A549 treated with dexamethasone at 1 μM for 4 hours (cell line): ENCODE measurements at places on chromosomes 3 and 15. TPM values are rescaled to one million over a fixed set of nuclear protein-coding genes. Genes with fewer than 3 reads are reported as not detected.

TTC23 gene
- total RNA-seq: 7.7 to 12.6 TPM (median 11.3 TPM) in 5 replicates

PROK2 gene
- not detected in 5 replicates for total RNA-seq

CEP152 gene
- total RNA-seq: 3.3 to 4.0 TPM (median 3.5 TPM) in 5 replicates

GOLGA8T gene
- total RNA-seq: 1.1 to 1.9 TPM (median 1.6 TPM) in 5 replicates

THAP10 gene
- 4.1 to 5.6 TPM (median 4.7 TPM) in 5 replicates for total RNA-seq

RARB gene
- total RNA-seq: 6.8 to 16.5 TPM (median 11.8 TPM) in 5 replicates

MYZAP gene
- 0.94 to 1.5 TPM (median 1.3 TPM) in 5 replicates for total RNA-seq

MESP1 gene
- total RNA-seq: 1.7 to 6.0 TPM (median 4.4 TPM) in 5 replicates

SST gene
- total RNA-seq: not detected in 5 replicates

KBTBD12 gene
- not detected in 5 replicates for total RNA-seq

C3orf20 gene
- 0.02 to 0.06 TPM in 2 of 5 replicates, not detected in the others for total RNA-seq

ZNF385D gene
- total RNA-seq: not detected in 5 replicates

PCOLCE2 gene
- total RNA-seq: 27.5 to 40.1 TPM (median 29.5 TPM) in 5 replicates
